Activated naive CD8-positive, alpha-beta T cell treated with anti-CD3 and anti-CD28 coated beads, Interleukin-2, amount 10 ng/mL, durations not matched to agents 7 days and 5 days (primary cell): ENCODE measurements at places on chromosomes 13 and 19. TPM values are rescaled to one million over a fixed set of nuclear protein-coding genes. Genes with fewer than 3 reads are reported as not detected.

KLK8 gene
- not detected for total RNA-seq

SYT5 gene
- 0.39 TPM for total RNA-seq

ZNF677 gene
- 17.0 TPM for total RNA-seq

ERICH4 gene
- not detected for total RNA-seq

CPAMD8 gene
- 0.68 TPM for total RNA-seq

DNA sequence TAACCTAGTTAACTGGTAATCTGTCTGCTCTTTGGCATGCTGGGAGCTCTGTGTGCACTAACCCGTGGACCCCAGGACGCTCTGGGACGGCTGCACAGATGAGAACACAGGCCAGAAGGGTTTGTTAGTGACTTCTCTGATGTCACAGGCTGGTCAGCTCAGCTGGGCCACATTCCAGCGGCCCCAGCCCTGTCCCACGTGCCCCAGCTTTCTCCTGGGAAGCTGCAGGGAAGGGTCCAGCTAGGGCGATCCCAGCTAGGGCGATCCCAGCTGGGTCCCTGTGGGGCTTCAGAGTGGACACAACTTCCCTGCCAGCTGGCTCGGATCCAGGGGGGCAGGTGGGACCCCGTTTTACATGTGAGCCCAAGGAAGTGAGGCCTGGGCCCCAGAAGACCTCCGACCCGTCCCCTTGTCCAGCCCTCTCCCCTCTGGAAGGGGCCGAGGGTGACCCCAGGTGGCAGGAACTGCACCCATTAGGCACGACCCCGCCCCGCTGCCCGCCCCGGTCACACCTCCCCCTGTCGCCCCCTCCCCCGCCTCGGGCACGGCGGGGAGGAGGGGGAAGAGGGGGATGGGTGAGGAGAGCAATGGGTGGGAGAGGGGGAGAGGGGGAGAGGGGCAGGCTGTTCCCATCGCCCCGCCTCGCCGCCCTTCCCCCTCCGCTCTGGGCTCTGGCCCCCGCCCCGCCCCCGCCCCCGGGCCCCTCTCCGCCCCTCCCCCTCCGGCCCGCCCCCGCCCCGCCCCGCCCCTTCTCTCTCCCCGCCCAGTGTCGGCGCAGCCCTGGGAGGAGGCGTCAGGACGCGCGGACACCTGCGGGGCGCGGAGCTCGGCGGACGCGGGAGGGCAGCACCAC lies 75.2 kb upstream of the MCF2L start:
- DNase-seq = peak; percentile 51
- no peaks in the 10 kb centered on the region for H3K36me3 ChIP-seq
- peaks cover 30% of the 10 kb centered on the region for H3K27me3 ChIP-seq
- no peak overlapping the region for H3K27ac ChIP-seq

DNA sequence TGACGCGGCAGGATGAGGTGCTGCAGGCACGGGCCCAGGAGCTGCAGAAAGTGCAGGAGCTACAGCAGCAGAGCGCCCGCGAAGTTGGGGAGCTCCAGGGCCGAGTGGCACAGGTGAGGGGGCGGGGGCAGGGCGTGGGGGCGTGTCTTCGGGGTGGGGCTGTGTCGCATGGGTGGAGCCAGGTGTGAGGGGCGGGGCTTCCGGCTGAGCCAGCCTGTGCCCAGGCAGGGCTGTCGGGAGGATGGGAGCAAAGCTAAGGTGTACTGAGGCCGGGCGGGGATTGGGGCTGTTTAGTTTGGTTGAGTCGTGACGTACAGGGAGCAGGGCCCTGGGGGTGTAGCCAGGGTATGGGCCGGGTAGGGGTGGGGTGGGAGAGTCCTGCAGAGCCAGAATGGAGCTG lies 62.3 kb downstream of the KCNC3 start:
- H3K27me3 ChIP-seq = peaks cover 10% of the 10 kb centered on the region
- DNase-seq = no peak
- no peak overlapping the region for H3K27ac ChIP-seq

DNA sequence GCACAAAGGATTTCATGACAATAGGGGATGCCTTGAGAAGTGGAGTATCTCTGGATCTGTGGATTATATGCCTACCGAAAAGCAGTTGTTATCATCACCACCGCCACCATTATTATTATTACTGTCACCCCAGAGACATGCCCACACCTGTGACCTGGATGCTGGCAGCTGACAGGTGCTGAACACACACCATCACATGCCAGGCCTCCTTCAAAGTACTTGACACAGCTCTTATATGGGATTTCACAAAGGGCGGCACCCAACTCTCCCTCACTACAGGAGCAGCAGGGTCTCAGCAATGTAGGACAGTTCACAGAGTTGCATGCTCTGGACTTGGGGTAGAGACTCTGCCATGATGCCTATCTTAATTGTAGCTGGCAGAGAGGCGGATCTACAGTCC lies 5.6 kb upstream of the GPR42 start:
- no peaks in the 10 kb centered on the region for H3K4me1 ChIP-seq
- DNase-seq = no peak
- H3K27ac ChIP-seq = no peak overlapping the region
- no peaks in the 10 kb centered on the region for H3K36me3 ChIP-seq
- peaks cover 29% of the 10 kb centered on the region for H3K27me3 ChIP-seq

DNA sequence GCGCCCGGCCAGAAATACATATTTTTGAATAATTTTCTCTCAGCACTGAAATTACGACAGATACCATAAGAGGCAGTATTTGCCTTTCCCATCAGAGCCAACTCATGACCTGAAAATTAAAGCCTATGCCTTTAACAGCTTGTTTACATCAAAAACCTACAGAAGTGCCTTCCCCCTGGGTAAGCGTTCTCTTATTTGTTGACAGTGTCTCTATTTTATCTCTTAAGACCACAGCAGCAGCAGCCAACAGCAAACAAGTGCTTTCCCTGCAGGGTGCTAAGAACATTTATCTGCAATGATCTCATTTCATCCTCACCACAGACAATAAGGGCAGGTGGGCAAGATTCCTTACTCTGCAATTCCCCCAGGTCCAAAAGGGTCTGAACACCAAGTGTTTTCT lies 6.0 kb downstream of the AKAP8L start:
- no peaks in the 10 kb centered on the region for H3K27me3 ChIP-seq
- no peak for DNase-seq
- H3K4me1 ChIP-seq = peaks cover 25% of the 10 kb centered on the region
- peaks cover 17% of the 10 kb centered on the region for H3K36me3 ChIP-seq

DNA sequence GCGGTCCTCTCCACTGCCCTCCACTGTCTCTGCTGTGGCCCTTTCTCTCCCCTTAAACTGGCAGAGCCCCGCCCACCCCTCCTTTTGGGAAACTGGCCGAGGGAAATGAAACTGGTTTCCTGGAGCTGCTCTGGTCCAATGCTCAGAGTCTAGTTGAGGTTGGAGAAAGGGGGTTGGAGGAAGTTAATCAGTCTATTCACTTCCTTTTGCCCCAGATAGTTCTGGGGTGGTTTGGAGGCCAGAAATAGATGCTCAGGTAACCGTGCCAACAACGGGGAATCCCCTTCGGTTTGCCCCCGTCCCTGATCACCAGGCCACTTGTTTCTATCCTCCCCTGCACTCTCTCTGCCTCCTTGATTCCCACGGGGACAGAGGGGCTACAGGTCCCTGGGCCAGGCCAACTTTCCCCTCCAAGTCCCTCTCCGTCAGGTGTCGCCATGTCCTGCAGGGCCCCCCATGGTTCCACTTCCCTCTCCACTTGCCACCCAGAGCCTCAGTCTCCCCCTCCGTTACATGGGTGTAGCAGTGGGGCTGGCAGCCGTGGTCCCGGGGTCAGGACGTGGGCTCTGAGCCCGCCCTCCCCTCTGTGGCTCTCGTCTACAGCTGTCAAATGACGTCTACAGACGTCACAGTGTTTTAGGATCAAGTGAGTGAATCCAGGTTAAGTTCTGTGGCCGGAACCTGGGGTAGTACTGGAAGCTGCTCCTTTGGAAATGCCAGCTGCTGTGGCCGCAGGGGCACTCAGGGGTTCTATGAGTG lies at the start of gene IL4I1:
IL4I1 (minus strand) TSS at position 25 of the 759 bp plus-strand sequence. CDS start 727 bp downstream, outside the sequence.
- H3K27ac ChIP-seq = peak within 1 kb of the TSS; percentile 91
- H3K36me3 ChIP-seq = no peaks in the 10 kb centered on the region
- H3K27me3 ChIP-seq = no peaks in the 10 kb centered on the region
- peaks cover 24% of the 10 kb centered on the region for H3K4me1 ChIP-seq
- peak within 1 kb of the TSS; percentile 80 for H3K4me3 ChIP-seq
- DNase-seq = peak; percentile 49

GRCh38 chr13:65217471-65217995 lies 2012.6 kb downstream of the PCDH9 start:
- no peaks in the 10 kb centered on the region for H3K4me1 ChIP-seq
- no peak overlapping the region for H3K27ac ChIP-seq
- H3K27me3 ChIP-seq = no peaks in the 10 kb centered on the region
- H3K4me3 ChIP-seq = no peak overlapping the region
- no peaks in the 10 kb centered on the region for H3K36me3 ChIP-seq

DNA sequence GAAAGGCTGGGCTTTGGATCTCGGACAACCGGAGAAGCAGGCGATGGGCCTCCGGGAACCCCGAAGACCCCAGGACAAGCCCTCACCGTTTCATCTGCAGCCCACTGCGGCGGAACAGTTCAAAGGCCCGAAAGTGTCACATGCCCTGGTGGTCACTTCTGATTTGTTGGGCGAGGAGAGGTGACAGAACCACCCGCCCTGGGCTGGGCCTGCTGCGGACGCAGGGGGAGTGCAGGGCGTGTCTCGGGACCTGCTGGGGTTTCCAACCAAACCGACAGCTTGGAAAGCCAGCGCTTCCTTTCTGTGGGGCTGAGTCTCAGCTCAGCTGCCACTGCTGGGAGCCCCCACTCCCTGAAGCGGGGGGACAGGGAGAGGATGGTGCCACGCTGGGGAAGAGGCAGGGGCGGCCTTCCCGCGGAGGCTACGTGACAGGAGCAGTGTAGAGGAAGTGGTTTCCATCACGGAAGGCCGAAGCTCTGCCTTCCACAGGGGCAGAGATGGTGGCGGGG lies 22.8 kb upstream of the ZBTB7A start:
- H3K36me3 ChIP-seq = peaks cover 12% of the 10 kb centered on the region
- peak; percentile 82 for DNase-seq
- peaks cover 39% of the 10 kb centered on the region for H3K4me1 ChIP-seq

- DNase-seq = no peak
- peaks cover 1% of the 10 kb centered on the region for H3K36me3 ChIP-seq
- H3K4me1 ChIP-seq = peaks cover 35% of the 10 kb centered on the region
Observed at GRCh38 chr13:44197791-44198770, 175.5 kb upstream of the SERP2 start.

GRCh38 chr19:38788478-38789243 lies at the start of gene LGALS7B:
Gene LGALS7B (plus strand): TSS chr19:38789200. CDS start chr19:38789227, 27 bp downstream.
- no peak for DNase-seq
- no peak within 1 kb of the TSS for H3K4me3 ChIP-seq
- peaks cover 5% of the 10 kb centered on the region for H3K27me3 ChIP-seq
- H3K36me3 ChIP-seq = no peaks in the 10 kb centered on the region
- peaks cover 7% of the 10 kb centered on the region for H3K4me1 ChIP-seq
